ENCODE measurements at places on chromosomes 4 and X. TPM values are rescaled to one million over a fixed set of nuclear protein-coding genes. Genes with fewer than 3 reads are reported as not detected.

PABPC1L2B gene
- total RNA-seq, result not detected

DNA sequence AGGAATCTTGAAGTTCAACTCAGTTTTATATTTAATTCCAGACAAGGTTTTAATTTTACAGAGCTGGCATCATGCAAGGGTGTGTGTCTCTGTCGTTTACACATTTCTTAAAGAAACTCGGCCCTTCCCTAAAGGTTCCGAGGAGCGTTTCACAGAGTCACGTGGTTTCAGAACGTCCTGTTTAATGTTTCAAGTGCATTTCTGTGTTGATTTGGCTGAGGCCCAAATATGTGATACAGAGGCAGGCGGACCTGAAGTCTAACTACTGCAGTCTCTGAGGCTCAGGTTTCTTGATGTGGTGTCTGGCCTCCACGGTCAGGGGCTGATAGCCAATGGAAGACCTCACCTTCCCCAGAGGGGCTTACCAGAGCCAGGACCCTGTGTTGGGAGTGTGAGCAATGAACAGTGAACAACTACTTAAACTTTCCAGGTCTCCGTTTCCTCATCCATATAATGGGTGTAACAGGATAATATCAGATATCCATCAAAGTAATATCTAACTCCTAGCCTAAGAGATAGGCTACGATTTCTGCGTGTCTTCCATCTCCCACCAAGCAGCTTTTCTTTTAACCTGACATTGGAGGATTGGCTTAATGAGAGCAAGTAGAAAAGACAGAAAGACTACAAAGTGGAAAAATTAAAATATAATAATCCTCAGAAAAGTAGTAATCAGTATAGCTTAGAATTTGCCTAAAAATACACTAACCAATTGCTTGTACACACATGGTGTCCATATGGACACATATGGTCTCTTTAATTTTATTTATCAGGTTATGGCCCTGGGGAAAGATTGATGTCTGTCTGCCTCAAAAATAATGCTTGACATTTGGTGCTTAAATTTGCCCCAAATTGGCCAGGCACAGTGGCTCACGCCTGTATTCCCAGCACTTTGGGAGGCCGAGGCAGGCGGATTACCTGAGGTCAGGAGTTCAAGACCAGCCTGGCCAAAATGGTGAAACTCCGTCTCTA, 50.0 kb upstream of the TRIM2 start:
- no peak for DNase-seq

DNA sequence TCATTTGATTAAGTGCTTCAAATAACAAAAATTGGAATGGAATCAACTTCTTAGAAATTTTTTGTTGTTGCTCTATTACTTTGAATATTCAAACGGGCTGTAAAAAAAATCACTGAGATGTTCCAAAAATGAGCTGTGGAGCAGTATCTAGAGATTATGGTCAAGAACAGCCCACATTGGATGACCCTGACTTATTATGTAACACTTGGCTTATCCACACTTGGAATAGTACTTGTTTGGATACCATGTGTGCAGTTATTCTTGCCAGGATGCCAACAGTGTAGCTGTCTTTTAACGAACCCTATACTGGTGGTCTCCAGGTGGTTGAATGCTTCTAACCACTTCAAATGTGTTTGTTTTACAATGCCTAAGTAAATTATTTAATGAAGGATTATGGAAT, 64.9 kb upstream of the CAMK2D start:
- no peak for DNase-seq

BMP3 gene
- total RNA-seq, result not detected

DNA sequence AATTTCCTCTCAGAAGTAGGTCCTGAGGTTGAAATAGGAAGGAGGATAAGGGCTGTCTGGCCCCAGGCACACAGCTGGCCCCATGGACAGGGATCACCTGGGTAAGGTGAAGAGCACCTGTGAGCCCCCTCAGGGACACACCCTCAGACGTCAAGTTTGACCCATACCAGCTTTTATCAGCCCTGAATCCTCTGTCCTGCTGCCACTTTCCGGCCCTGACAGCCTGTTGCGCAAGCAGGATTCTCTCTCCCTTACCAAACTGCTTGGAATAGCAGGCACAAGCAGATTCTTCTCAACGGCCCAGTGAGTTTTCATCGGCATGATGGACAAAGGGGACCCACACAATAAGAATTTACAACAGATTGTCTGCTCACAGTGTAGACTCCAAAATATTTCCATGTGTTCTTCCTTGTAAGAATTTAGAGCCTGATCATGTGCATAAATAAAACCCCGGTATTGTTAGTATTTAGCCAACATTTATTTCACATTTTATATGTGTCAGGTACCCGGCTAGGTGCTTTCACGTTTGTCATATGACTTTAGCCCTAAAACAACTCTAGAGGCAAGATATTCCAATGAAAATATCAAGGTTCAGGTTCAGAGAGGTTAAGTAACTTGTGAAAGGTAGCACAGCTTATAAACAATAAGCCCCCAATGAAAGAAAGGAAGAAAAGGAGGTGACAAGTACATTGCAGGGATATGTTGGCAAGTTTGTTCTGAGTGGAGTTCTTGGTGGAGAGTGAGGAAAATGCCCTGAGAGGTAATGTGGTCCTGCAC, 107.2 kb upstream of the KIT start:
- no peak for DNase-seq

DNA sequence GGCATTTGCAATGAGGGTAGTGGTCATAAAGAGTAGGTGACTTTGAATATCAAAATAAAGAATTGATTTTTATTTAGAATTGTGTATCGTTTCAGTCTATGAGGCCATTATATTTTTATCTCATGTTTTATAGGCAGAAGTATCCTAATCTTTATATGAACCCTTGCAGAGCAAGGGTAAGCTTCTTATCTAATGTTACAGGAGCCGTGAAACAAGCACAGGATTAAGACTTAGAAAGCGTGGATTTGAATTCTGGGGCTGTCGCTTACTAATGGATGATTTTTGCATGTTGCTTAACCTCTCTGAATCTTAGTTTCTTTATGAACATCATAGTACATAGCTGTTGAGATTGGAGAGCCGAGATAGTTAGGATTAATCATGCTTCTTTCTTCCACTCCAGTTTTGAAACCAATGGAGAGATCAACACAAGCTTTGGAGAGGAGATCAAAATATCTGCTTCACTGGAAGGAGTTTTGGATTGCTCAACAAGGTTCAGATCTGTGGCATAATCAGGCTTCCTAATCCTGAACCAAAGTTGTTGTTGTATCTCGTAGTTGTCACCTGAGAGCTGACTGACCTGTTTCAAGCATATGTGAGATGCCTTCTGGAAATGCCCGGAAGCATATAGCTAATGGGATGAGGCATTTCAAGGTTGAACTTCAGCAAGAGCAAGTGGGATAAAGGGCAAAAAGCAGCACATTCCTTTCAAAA, 166.9 kb upstream of the GK2 start:
- no peak for DNase-seq

DNA sequence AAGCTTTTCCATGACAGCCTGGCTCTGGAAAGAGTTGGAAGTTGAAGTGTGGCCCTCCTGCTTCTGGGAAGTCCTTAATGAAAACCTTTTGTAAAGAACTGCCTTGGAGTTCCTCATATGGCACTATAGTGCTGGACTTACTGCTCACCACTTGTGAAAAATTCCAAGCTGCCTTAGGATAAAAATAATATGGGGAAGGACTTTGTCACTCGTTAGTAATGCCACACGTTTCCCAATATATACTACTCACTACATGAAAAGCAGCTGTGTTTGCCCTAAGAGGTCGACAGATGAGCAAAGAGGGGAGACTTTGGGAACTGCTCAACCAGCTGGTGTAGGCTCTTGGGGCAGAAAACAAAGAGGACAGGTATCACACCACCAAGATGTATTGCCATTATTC, 11.7 kb downstream of the OPHN1 start:
- no peak for DNase-seq

VCX3A gene
- not detected for total RNA-seq

DNA sequence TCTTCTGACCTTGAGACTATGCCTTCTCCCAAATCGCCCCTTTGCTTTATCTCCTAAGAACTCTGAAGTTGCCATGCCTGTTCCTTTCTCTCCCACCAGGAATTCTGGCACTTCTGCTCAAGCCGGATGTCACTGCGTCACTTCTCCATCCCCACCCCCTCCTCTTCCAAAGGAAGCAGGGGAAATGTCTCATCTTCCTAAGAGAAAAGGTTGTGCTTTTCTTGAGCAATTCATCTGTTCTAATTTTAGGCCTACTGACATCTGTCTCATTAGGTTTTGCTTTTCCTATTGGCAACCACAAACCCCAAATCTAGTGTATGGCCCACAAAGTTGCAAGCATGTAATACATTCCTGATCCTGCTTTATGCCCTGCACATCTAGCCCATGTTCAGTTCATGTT, 163.1 kb upstream of the PLAC1 start:
- no peak for DNase-seq

DNA sequence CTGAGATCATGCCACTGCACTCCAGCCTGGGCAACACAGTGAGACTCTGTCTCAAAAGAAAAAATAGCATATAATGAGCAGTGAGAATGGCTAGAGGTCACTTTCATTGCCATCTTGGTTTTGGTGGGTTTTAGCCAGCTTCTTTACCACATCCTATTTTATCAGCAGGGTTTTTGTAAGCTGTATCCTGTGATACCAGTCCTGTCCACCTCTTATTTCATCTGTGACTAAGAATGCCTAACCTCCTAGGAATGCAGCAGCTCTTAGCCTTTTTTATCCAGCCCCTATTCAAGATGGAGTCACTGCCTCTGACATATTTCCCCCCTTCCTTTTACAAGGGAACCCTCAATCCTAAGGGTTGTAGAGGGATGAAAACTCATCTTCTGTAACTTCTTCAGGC, 26.1 kb upstream of the IGFBP7 start:
- no peak for DNase-seq

- DNase-seq, result no peak
These were observed 477 bp downstream of the SLC35A2 start for GRCh38 chrX:48910926-48911411.

- no peak for DNase-seq
These were observed 1911.4 kb downstream of the STIM2 start for GRCh38 chr4:28772066-28772465.

GRCh38 chr4:177860171-177860570, 417.9 kb upstream of the AGA start:
- no peak for DNase-seq

GRCh38 chr4:146370841-146371240, 150.9 kb downstream of the SLC10A7 start:
- no peak for DNase-seq

DGKQ gene
- total RNA-seq, result 5.2 TPM

CD40LG gene
- total RNA-seq, result not detected

AGTR2 gene
- not detected for total RNA-seq

- DNase-seq, result no peak
These were observed 754 bp upstream of the KLF3 start for GRCh38 chr4:38663090-38663800.

DNA sequence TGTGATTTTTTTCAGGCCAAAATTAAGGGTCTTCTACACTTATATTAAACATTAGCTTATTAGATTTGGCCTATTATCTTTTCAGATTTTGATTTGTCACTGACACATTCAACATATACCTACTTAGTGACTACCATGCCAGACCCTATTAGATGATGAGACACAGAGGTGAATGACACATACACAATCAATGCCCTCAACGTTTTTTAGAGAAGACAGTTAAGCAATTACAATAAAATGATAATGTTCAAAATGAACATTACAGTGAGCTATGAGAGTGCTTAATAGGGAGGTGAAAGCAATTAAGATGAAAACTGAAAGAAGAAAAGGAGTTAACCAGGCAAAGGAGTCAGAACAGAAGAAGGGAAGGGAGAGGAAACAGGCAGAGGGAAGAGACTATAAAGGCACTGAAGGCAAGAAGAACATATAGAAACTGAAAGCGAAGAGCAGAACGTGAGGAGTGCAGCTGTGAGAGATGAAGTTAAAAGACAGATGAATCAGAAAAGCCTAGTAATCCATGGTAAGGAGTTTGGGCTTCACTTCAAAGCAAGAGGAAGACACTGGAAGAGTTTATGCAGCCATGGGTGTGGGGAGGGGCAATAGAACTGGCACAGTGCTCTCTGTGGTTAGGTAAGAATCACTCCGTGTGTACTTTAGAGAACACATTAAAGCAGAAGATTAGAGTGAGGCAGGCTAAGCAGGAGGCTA, 119.0 kb downstream of the REELD1 start:
- no peak for DNase-seq

DNA sequence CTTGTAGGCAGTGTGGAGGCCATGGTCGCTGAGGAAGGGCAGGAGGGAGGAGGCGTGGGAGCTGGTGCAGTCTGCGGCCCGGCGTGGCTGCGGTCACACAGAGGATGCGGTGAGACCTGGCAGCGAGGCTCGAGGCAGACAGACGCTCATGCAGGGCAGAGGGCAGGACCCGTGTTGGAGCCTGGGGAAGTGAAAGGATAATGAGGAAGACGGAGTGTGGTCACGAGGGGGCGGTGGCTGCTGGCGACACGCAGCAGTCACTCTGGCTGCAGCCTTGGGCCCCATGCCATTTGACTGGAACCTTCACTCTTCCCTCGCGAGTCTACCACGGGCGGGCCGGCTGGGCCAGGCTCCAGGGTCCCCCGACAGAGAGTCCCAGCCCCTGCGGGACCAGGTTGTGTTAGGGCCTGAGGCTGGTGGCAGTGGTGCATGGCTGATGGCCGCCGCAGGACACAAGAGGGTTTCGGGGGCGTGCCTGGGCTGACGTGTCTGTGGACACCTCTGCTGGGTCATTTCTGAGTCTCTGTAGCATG, 68.8 kb upstream of the HGFAC start:
- DNase-seq, result no peak

DNA sequence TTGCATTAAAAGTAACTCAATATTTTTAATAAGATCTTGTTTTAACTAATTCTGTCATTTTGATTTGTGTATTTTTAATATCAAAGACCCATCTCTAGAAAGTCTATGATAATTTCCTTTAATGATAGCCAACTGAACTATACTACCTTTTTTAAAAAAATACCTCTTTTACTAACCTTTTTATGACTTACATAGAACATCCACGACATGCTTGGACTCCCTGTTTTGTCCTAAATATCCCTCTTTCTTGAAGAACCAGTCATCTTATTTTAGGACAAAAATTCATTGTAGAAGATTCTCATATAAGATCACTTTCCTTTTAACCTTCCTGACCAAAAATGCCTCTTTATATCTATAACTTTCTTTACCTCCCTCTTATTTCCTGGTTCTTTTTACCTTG, 76.8 kb upstream of the GC start:
- no peak for DNase-seq

TREX2 gene
- 0.19 TPM for total RNA-seq

GRCh38 chrX:402857-403256, 16.1 kb upstream of the PPP2R3B start:
- DNase-seq, result no peak

- no peak for DNase-seq
These were observed 1.9 kb downstream of the HUWE1 start for GRCh38 chrX:53684415-53685192.

GRCh38 chr4:5517372-5517771, 191.0 kb downstream of the EVC2 start:
- no peak for DNase-seq

GRCh38 chr4:124318292-124318691, 394.2 kb downstream of the ANKRD50 start:
- DNase-seq, result no peak

MAMLD1 gene
- 2.6 TPM for total RNA-seq

DNA sequence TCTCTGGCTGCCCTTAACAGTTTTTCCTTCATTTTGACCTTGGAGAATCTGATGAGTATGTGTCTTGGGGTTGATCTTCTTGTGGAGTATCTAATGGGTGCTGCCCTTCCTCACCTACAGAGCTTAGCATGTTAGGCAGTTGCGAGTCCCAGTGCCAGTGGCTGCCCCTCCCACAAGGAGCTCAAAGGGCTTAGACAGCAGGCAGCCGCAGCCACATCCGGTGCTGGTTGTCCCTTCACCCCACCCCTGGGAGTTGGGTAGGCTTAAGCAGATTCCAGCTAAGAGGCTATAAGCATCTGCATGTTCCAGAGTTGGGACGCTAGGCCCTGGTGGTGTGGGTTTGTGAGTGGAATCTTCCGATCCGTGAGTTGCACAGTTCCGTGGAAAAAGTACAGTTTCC, 322.1 kb upstream of the ARX start:
- DNase-seq, result no peak
